ENCODE measurements at places on chromosomes 7 and 10.

GRCh38 chr7:138876326-138876725, 78.3 kb upstream of the ATP6V0A4 start:
- no peak for DNase-seq

GRCh38 chr10:126210051-126210651, 178.1 kb downstream of the ADAM12 start:
- no peak for DNase-seq

DNA sequence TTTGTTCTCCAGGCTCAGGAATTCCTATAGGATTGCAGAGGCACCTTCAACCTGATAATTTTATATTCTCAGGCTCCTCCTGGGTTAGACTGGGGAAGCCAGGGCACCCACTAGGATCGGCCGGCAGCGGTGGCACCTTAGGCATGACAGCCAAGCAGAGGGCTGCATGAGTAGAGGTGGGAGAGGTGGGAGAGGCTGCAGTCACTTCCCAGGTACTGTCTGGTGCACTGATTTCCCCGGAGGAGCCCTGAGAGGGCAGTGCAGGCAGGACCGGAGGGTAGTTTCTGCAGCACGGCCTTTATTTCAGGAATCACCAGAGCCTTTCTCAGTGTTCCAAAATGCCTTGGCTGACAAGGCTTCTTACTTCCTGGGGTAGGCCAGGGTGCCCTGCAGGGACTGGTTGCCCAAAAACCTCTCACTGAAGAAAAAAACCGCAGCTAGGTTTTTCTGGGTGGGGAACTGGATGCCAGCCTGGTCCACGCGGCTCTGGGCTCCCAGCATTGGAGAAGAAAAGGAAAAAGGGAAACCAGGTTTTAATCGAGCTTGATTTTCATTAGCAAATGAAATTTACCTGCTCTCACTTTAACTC, 3.6 kb upstream of the HOXA13 start:
- DNase-seq = no peak

DNA sequence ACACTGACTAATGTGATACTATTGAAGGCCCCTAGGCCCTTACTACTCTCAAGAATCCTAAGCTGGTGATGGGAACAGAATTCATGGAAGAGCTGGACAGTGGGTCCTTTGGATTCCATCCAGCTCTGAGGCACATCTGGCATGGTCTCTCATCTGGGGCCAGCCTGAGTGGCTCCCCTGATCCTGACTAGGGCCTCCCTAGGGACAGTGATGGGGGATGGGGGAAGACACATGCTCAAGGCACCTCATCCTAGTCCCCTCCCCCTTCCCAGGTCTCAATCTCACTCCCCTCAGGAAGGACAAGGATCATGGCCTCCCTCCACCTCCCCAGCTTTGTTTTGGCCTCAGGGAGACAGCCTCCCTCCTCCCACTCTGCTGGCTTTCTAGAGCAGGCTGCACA, 1.8 kb downstream of the KCNIP2 start:
- no peak for DNase-seq

- DNase-seq = no peak
Measured at GRCh38 chr10:11886138-11886474, 63.0 kb downstream of the PROSER2 start.

- DNase-seq = no peak
Measured at GRCh38 chr7:111605246-111605645, 43.0 kb upstream of the IMMP2L start.

- no peak for DNase-seq
Measured at GRCh38 chr10:128187788-128188185, 61.6 kb upstream of the MKI67 start.

DNA sequence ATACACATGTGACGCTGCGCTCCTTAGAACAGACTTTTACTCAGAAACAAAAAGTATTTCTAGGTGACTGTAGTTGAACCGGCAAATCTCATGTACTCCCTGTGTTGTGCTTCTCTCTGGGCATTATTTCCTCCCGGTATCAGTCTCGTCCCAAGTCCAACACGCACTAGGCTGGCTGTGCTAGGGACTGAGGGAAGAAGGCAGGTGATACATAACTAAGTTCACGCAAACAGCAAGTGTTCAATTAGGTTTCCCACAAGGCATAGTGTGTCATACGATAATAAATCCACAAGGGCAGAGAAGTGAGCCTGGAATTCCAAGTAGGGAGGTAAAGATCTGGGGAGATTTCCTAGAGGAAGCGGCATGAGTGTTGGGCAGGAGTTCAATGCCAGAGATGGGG, 20.4 kb downstream of the FAM53B start:
- DNase-seq = no peak

DNA sequence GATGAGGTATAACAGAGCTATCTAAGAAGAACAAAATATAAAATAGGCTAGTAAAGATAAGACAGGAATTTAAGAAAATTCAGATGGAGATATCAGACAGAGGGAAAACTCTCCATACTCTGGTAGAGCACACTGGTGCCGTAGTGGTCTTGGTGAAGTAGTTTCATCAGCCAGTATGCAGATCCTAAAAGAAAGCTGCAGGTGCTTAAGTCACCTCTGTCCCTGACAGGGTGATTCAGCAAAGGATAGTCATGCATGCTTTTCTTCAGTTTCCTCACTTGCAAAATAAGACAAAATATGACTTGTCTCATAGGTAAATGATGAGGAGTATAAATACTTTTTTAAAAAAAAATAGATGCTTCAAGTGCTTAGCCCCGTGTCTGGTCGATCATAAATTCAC, 794.9 kb downstream of the TNS3 start:
- DNase-seq = no peak

- DNase-seq = no peak
Measured at GRCh38 chr10:92121686-92122492, 169.0 kb downstream of the CPEB3 start.

DNA sequence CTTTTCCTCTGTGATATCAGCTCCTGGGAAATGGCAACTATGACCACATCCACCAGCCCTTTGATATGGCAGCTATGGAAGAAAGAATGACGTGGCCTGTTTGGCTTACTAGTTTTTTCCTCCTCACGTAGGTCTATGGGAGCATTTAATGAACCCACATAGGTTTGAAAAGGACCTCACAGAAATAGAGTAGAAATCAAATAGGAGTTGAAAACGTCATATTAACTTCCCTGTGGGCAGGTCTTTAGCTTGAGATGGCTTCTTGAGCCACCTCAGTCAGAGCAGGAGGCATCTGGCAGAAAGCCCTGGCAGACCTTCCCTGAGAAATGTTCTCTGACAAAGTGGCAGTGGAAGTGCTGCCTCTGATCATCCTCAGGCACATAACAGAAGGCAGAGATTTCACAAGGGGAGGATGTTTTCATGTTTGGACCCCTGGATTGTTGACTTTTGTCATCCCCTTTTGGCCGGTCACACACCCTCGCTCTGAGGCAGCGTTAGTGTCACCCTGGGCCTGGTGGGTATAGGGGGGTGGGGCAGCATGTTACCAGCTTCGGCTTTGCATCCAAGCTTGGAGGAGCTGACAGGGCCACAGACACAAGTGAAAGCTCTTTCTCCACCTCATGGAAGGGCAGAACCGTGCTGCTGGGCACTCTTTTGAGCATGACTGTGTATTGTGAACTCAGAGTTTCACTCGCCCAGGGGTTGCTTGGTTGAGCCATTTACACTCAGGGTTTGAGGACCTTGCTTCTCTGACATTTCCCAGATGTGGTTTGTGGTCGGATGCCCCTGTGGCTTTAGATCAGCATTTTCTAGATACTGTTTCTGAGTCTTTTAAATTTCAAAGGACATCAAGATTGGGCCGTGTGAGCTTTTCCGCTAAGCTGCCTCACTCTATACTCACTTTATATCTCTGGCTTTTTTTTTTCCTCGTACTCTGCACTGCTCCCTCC, 184.2 kb downstream of the STK31 start:
- DNase-seq = no peak

GRCh38 chr7:124843336-124843735, 77.7 kb upstream of the GPR37 start:
- no peak for DNase-seq

DNA sequence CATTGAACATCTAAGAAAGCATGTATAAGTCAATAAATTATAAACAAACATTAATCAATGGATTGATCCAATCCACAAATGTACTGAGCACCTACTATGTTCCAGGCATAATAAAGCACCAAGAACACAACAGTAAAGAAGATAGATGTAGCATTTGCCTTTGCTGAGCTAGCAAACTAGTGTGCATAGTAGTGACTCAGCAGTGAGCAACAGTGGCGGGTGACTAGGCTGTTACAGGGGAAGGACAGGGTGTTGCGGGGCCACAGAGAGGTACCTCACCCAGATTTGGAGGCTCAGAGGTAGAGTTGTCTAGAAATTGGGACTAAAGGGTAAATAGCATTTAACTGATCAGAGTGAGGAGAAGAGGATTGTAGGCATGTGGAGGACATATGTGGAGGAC, 83.6 kb downstream of the NXPH1 start:
- DNase-seq = no peak

DNA sequence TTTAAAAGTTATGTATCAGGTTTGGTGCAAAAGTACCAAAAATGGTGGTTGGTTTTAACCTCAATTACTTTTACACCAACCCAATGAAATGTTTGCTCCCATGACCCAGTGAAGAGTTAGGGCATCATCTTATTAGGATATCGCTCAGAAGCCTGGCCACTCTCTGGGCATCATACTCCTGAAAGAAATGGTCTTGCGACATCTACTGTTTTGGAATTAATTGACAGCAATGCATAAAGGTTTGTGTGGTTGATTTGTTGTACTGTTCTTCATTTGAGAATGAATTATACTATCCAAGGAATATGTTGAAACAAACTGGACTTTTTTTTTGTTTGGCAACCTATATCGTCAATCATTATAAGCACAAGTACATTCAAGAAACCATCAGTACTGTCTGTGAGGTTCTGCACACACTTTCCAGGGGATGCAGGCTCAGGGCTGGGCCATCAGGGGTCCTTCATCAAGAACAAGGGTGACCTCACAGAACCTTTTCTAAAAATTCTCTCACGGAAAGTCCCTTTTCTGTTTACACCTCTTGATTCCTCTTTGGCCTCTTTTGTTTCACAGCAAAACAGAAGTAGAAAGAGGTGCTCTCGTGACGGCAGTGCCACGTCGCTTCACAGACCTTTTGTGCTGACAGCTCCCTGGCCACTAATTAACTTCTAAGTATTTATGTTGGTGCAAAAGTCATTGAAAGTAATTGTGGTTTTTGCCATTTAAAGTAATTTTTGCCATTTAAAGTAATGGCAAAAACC, 117.2 kb upstream of the KLF6 start:
- DNase-seq = no peak

DNA sequence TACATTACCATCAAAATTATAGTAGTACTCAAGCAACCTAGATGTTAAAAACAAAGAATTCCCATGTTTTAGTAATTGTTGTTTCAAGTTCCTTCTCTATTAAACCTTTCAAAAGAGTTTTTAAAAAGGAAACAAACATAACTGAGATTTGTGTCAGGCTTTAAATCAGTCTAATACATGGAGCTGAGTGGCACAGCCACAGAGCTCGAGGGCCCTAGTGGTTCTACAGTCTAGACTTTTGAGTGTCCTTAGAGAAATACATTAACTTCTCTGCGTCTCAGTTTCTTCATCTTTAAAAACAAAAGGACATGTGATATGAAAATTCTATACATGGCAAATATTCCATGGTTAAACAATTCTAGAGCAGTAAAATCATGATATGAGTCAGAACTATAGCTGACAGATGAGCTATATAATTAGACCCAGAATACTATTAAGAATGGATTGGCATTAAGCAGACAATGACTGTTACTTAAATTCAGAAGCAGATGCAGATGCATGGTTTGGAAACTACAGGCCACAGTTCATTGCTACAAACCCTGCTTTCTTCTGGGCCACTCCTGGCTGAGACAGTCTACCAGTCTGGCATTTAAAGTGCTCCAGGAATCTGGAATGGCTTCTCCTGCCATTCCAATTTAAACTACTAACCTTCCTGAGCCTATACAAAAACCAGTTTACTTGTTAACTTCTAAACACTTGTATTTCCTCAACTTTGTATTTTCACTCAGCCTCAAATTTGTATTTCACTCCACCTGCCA, 77.4 kb downstream of the EPC1 start:
- no peak for DNase-seq
